Renal cortex interstitium (tissue), 15 donors: ENCODE measurements at places on chromosomes 3 and 15. TPM values are rescaled to one million over a fixed set of nuclear protein-coding genes. Genes with fewer than 3 reads are reported as not detected.
A peak's percentile ranks its signal among the peaks of the same experiment; 100 is the strongest.

DNA sequence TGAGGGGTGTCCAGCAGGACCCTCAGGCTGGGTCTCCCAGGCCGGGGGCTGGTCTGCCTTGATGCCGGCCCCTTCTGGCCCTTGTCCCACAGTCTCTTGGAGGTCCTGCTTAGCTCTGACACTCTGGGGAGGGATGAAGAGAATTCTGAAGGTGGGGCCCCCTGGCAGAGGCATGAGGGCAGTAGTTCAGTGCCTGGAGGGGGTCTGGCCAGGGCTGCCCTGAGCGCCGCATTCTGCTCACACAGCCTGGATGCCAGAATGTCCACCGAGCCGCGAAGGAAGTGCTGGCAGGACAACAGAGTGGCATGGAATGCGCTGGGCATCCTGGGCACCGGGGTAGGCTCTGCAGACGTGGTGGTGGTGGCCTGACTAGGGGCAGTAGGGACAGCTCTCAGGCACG is 55.5 kb downstream of the SMAD6 start:
- no peak for DNase-seq

- no peak for DNase-seq
Observed at GRCh38 chr3:171328419-171329082, 131.7 kb downstream of the TNIK start.

The CPNE4 gene
- 0.50 TPM for polyA plus RNA-seq

DNA sequence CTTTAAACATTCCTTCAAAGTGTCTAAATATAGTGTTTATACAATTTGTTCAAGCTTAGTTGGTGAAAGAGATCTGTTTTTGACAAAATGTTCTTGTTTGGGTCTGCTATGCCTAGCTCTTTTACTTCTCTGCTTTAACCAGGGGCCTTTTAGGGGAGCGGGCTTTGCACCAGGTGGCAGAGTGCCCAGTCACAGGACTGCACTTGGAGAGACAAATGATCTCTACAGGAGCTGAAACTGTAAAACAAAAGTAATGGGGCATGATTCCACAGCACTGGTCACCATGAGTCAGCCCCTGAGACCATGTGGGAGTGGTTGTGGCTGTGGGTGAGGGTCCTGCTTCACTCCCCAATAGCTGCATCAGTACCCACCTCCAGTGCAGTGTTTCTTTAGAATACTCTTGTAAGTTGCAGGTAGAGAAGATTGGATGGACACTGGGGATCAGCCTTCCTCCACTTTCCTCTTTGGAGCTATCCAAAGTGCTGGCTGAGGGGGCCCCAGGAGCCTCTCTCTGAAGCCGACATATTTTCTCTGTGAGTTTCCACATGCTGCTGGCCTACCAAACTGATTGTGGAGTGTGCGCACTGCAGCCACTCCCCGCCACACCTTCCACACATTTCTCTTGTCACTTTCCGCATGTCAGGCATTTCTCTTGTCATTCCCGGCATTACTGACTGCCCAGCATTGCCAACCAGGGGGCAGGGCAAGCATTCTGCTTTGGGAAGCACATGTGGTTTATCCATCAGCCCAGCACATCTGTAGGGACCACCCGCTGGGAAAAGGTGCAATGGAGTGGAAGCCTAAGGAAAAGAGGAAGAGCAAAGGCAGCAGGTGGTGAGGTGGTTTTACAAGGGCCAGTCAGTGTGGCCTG is 110.0 kb downstream of the EPHB1 start:
- DNase-seq, result peak; percentile 1

- DNase-seq, result no peak
Observed at GRCh38 chr3:116912116-116912515, 202.5 kb downstream of the TUSC7 start.

DNA sequence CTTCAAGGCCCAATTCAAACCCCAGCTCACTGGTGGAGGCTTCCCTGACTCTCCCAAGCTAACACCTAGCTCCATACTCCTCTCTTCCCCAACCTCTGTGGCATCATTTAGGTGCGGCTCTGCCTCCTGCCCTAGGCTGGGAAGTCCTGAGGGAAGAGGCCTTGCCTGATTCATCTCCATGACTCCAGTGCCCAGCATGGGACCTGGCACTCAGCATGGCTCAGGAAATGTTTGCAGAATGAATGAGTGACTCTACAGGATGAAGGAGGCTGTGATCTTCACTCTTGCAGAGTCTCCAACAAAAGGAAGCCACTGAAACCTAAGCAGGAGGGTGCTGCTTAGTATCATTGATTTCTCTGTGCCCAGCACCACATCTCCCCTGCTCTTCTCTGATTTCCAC is 34.5 kb upstream of the INSYN1 start:
- no peak for DNase-seq

- no peak for DNase-seq
Observed at GRCh38 chr3:24850245-24850644, 355.6 kb upstream of the THRB start.

DNA sequence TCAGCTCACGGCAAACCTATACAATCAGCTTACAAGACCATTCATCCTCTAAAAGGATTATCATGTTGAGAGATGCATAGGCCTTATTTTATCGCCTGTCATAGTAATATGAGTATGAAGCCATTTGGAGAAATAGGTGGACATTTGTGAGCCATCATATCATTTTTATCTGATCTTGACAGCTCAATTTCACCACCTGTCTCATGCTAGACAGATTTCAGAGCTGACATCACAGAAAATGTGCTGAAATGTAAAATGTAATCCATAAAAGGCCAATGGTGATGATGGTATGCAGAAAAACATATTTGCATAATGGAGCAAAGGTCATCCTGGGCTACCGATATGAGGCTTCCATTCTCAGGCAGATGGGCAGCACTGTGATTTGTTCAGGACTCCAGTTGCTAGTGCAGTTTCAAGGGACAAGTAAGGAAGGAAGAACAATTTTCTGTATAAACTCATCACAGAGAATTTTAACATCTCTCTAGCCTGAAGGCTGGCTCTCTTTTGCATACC is 221.5 kb downstream of the ULK4 start:
- no peak for DNase-seq

GRCh38 chr3:17936736-17937480 is 194.5 kb upstream of the TBC1D5 start:
- DNase-seq, result no peak

GRCh38 chr15:37104424-37104981 is 4.2 kb upstream of the MEIS2 start:
- DNase-seq, result no peak

The SLC38A3 gene
- polyA plus RNA-seq, result 7.2 TPM

- no peak for DNase-seq
Observed at GRCh38 chr15:33737687-33738601, 230.4 kb upstream of the CHRM5 start.

The CD96 gene
- polyA plus RNA-seq, result 1.7 TPM

The BOC gene
- polyA plus RNA-seq, result 31.4 TPM

The UACA gene
- polyA plus RNA-seq, result 131 TPM

DNA sequence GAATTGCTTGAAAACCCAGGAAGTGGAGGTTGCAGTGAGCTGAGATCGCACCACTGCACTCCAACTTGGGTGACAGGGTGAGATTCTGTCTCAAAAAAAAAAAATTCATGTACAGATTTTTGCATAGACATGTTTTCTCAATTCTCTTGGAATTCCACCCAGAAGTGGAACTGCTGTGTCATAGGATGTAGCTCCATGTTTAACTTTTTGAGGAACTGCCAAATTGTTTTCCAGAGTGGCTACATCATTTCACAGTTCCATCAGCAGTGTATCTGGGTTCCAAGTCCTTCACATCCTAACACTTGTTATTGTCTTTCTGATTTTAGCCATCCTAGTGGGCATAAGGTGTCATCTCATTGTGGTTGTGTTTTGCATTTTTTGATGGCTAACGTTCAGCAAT is 9.9 kb downstream of the CAPN7 start:
- DNase-seq, result no peak

The GRAMD2A gene
- polyA plus RNA-seq, result 8.7 TPM

The TGM5 gene
- not detected for polyA plus RNA-seq

The GPR62 gene
- 0.40 TPM for polyA plus RNA-seq

The RTP3 gene
- polyA plus RNA-seq, result not detected
